Cortex of kidney (tissue), 1 donor: ENCODE measurements at places on chromosomes 5 and 9.

DNA sequence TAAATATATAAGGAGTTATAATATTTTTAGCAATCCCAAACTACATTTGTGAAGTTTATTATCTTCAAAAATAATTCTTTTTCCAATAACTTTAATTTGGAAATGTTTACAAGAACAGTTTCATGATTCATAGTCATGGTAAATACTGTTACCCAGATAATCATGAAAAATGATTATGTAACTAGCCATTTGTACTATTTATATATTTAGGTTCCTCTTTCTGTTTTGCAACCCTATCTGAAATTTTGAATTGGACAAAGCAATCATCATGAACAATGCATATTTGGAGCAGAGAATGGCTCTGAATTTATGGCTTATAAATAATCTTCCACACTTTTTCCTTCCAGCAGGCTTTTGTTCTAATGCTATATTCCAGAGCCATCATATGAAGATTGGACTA is 499.7 kb downstream of the SLCO4C1 start:
- no peak for DNase-seq

GRCh38 chr5:152405145-152405544 is at the start of gene NMUR2:
Gene NMUR2 (minus strand): TSS chr5:152405279. CDS start chr5:152405113, 166 bp downstream.
- no peak for DNase-seq

DNA sequence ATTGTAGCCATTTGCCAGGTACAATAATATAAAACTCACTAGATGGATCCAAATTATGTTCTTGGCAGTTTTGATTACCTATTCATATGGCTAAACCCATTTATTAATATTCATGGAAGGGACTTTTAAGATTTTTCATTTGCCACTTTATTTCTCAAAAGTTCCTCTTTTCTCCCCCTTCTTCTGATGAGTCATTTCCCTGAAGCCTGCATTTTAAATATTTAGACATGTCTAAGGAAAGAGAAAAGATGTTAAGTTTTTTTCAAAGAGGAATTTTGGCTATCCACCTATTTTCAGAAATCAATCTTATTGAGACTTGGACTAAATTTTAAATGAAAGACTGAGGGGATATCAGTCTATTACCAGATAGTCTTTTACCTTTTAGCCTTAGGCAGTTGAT is 1189.4 kb downstream of the EFNA5 start:
- no peak for DNase-seq

DNA sequence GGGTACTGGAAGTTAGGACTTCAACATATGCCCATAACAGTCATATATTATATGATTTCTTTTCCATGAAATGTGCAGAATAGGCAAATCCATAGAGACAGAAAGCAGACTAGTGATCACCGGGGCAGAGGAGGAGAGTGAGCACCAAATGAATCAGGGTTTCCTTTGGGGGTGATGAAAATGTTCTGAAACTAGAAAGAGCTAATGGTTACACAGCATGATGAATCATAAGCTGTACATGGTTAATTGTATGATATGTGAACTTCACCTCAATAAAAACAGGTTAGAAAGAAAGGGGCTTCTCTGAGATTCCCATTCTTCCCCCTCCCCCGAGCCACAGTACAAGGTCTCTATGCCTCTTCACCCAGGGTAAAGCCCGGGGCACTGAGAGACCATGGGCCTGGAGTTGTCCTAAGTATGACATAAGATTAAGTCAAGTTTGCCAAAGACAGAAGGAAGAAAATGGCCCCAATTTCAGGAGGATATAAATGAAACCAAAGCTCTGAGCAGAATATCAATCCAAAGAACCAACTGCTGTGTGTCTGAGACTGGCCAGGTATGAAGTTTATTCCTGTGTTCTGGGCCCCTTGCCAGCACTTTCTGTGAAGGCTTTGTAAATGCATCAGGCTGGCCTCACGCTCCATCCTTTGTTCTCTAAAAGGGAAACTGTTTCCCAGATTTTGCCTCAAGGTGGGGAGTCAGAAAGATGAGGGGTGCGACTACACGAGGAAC is 243.8 kb downstream of the CDK5RAP2 start:
- DNase-seq, result no peak

DNA sequence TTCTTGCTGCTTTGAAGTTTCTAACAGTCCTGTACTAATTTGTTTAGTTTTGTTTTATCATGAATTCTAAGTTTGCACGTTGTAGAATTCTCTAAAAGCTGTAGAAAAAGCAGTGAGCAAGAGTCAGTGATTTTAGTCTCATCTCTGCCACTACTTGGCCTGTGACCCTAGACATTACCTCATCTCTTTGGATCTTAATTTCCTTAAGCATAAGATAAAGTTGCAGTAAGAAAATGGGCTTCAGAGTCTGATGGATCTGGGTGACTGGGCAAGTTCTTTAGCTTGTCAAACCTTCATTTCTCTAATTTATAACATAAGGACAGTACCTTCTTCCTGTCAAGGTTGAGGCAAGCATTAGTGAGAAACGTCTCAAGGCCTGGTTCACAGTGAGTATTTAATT is 247.9 kb downstream of the DMRT2 start:
- no peak for DNase-seq

GRCh38 chr5:145162626-145163025 is 672.5 kb downstream of the PRELID2 start:
- DNase-seq, result no peak

DNA sequence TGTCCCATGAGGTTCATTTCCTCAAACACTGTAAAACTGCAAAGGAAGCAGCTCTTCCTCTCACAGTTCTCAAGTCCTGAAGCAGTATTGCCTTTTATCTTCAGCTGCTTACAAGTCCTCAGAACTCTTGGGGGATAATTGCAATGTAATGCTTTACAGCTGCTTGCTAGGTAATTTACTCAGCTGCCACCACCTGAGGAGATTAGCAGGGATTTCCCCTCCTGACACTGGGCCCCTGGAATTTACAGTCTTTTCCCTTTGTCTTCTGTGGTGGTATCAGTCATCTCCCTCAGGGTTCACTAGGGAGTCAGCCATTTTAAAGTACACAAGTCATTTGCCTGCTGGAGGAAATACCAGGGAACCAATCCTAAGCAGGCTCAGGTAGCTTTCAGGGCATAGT is 754.3 kb upstream of the GRAMD2B start:
- DNase-seq, result no peak

DNA sequence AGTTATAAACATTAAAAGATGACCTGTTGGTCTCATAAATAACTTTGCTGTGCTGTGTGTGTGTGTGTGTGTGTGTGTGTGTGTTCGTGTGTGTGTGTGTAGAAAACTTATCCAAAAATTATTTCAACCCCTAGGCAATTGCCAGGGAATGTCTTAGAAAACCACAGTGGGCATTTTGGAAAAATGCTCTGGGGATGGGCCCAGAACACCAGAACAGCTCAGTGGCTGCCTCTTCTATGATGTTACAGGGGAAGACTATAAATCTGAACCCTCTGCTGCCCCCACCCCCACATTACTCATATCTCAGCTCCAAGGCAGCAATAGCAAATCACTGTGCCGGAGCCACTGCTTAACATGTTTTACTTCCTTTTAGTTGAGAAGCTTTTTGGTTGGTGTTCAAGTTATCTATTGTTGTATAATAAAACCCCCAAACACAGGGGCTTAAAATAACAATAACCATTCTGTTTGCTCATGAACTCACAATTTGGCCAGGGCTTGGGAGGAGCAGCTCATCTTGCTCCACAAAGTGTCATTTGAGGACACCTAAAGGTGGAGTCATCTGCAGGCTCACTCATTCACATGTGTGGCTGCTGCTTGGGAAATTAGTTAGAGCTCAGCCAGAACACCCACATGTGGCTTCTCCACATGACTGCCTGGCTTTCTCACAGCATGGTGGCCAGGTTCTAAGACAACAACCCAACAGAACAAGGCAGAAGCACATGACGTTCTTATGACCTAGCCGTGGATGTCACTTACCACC is 40.4 kb downstream of the ACTBL2 start:
- DNase-seq, result no peak

GRCh38 chr9:136928591-136928990 is 15.9 kb downstream of the FBXW5 start:
- DNase-seq, result no peak

DNA sequence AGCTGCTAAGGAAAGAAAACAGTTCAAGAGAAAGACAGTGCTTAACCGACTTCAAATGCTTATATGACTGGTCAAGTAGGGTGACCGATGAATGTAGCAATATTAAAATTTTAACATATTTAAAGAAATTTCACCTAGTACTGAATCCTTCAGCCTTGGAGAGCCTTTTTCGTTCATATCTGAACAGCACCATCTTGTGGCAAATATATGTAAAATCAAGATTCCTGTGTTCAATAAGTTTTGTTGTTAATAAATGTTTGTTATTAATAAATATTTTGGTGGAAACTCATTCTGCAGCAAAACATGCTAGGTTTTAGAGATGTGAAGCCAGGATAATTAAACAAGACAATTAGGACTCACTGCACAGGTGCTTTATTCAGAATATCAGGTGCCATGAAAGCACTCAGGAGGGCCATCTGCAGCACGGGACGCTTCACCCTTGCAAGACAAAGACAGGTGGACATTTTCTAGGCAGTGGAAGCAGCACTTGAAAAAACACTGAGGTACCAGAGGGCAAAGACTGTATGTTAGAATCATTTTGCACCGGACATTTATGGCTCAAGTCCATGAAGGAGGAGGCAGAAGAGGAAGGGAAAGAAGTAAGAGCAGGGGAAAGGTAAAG is 15.6 kb downstream of the TICAM2 start:
- no peak for DNase-seq

DNA sequence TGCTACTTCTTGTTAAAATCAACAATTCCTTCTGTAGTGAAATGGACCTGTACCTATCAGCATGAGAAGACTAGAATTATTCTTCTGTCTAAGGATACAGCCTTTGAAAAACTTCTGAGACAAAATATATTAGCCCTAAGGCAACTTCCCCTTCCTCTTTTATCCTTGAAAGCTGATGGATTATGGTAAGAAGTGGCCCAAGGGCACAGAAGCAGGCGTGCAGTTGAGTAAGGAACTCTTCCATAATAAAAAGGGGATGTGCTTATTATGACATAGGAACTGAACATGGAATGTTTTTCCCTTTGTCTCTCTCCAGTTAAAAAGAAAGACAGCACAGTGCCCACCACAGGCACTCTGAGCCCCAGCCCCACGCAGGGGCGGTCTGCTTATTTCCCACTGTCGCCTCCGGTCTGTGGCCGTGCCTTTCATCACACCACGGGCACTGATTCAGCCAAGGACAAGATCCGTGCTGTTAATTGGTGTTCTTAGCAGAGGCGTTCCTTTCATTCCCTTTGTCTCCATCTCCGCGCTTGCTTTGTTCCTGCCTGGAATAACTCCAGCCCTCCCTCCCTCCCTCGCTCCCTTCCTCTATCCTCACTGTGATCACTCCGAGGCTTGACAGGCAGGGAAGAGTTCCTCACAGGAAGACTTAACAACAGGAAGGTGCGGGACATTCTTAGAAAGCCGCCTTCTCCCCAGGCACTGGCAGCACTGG is 135.9 kb upstream of the OTULINL start:
- DNase-seq, result no peak

- no peak for DNase-seq
These were observed 1.1 kb upstream of the SNCAIP start for GRCh38 chr5:122310889-122311288.

GRCh38 chr5:95285409-95285755 is 488 bp upstream of the MCTP1 start:
- no peak for DNase-seq
